RKO (cell line): ENCODE measurements at places on chromosomes 6 and 20.
A peak's percentile ranks its signal among the peaks of the same experiment; 100 is the strongest.

DNA sequence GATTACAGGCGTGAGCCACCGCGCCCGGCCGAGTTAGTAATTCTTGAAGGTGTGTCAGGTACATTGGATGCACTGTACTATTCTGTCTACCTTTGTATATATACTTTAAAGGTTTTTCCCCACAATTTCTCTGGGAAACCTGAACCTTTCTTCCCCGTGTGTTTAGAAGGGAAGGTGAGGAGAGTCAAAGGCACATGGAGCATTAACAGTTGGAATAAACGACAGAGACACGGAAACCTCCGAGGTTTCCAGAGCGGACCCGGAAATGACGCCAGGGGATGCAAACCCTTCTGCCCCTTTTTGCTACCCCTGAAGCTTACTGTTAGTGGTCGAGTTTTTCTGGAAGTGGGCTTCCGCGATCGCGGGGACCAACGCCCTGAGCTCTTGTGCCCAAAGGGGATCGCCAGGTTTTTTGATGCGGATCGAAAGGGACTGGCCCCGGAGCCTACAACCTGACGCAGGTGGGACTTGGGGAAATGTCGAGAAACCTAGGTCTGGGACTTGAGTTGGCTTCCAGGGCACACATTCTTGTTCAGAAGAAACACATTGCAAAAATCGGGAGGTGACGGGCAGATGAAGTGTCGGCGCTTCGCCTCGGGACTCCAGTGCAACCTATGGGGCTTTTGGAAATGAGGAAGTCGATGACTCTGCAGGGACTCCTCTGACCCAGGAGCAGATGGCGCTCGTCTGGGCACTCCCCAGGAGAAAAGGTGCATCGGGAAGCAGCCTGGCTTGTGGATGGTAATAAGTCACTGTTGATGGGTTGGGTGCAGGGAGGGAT is 218.2 kb downstream of the OR2B2 start:
- DNase-seq: peak; percentile 27

GRCh38 chr6:112909781-112910180 is 562.7 kb downstream of the RFPL4B start:
- no peak for DNase-seq

DNA sequence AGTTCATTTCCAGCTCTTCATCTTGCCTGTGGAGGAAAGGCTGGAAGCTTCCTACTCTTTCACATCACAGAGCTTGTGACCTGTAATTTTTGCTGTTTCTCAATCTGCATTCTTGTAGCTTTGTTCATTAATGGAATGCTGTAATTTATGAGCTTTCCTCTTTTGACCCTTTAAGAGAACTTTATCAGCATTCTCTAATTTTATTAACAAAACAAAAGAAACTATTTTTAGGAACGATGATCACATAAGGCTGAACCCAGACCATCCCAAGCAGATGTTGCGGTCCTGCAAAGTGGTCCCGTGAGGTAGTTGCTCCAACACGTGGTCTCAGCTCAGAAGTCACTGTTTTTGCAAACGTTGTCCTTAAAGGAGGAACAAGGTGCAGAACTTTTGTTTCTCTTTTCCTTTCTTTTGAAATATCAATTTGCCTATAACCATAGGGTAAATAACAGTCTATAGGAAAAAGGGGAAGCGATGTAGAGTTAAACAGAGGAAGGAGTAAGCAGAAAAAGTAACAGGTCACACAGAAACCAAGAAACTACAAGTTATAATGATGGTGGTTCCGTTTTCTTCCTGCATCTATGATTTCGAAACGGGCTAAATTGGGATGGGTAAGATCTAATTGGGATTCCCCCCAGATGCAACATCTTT is 121.3 kb upstream of the PHACTR1 start:
- no peak for DNase-seq

GRCh38 chr6:139743664-139744437 is 369.4 kb upstream of the CITED2 start:
- peak; percentile 82 for DNase-seq

DNA sequence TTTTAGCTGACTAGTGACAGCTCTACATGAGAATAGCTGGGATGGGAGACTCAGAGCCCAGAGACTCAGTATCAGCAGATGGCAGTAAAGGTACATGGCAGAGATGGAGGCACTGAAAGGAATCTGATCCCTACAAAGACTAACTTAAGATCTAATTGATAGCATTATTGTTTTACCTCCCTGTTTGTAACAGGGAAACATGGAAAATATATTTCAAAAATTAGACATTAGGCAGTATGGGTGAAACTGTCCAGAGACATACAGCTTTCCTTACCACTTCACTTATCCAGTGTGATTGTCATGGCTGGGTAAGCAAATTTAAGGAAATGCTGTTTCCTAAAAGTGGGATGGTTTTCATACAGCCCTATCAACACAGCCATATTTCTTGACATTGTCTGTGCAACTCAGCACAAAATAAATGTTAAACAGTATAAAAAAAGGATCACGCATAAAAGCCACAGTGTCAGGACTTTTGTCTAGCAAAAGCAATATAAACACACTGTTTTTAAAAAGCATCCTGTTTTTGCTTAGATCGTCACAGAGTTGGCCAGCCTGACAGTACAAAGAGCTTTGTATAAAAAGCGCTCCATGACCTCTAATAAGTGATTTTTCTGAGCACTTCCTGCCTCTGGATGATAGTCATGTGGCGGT is 376.9 kb downstream of the PHF3 start:
- peak; percentile 63 for DNase-seq

GRCh38 chr6:33699739-33700138 is 11.8 kb downstream of the UQCC2 start:
- DNase-seq: no peak

DNA sequence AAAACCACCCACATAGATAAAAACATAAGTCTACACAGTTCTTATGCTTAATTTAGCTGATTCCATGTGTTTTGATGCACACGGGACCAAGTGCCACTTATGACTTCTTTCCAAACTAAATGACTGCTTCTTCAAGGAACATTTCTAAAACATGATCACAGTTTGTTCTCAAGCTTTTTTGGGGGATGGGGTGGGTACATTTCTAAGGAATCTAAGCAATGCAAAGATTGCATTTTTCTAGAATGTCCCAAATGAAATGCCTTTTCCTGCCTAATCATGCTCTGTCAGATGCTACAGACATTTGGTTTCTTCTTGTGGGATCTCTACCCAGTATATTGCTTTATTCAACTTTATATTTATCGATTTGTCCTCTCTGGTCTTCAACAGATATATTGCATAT is 496.8 kb upstream of the JAG1 start:
- DNase-seq: no peak

DNA sequence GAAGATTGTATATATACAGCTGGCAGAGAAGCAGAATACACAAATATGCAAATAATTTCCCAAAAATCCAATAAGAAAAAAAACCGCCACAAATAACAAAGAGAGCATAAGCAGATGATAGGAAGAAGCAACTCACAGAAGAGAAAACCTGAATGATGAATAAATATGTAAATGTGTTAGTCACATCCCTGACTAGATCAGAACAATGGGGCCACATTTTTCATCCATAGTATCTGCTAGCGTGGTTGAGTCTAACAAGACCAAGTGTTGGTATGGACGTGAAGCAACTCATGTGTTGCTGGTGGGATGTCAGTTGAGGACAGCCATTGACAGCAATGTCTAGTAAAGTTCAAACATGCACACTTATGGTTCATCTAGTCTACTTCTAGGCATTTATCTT is 3.9 kb upstream of the SLC22A3 start:
- no peak for DNase-seq

DNA sequence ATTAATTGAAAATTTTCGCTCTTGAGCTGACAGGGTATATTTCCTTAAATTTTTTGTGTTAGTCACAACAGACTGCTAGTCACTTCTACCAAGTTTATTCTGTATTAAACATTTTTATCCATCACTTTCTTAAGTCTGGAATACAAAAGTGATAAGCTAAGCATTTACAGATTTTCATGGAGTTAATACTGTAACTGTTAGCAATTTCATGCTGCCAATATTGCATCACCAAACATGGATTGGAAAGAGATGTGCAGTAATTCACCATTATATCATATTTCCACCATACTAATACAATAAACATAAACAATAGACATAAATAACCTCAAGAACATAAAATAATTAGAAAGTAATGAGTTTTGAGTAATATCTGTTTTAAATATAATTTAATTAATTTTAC is 854.0 kb upstream of the CITED2 start:
- DNase-seq: no peak

DNA sequence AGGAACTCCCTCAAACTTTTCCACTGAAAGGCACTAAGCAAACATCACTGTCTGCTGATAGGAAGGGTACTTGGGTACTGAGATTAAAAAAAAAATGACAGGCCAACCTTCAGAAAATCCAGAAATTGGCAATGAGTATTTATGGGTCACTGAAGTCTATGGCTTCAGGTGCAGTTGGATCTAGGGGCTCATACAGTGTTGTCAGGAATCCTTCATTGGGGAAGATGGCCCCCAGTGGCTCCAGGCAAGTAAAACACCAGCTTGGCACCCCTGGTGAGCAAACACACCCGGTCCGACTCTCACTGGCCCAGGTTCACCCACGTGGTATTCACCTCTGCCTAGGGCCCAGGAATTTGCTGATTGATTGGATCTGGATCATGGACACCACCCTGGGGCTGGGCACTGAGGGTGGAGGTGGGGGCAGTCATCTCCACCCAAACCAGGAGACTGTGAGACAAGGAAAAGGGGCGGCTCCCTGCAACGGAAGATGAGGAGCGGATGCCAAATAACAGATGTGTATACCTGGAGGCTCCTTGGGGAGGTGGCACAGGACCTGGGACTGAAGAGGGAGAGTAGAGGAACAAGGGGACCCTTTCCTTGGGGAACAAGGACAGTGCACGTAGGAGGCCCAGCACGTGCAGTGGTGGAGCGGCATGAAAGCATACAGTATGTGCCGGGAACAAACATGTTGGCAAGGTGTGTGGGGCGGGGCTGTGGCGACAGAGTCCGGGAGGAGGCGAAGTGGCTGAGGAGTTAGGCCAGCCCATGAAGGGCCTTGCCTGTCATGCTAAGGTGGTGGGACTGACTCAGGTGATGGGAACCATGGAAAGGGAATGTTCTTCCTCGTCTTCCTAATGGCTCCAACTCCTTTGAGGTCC is 4.7 kb downstream of the SLC2A10 start:
- no peak for DNase-seq

DNA sequence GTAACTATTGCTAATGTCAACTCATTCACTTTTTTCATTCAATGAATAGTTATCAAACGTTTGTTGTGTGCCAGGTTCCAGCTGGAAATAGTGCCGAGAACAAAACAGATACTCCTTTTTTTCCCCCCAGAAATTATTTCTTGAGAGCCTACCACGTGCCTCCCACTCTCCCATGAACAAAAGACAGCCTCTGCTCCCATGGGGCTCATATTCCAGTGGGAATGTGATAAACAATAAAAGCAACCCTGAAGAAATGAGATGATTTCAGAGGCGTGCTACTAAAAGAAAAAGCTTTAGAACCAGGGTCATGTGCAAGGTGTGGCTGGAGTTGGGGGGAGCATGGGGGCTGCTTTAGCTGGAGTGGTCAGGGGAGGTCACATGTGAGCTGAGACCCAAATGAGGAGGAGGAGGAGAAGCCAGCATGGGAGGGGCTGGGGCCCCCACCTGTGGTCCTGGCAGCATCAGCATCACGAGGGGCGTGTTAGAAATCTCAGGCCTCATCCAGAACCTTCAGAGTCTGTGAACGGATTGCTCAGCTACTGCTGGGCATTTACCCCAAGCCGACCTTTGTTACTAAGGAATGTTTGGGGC is 157.4 kb downstream of the EYA2 start:
- no peak for DNase-seq

DNA sequence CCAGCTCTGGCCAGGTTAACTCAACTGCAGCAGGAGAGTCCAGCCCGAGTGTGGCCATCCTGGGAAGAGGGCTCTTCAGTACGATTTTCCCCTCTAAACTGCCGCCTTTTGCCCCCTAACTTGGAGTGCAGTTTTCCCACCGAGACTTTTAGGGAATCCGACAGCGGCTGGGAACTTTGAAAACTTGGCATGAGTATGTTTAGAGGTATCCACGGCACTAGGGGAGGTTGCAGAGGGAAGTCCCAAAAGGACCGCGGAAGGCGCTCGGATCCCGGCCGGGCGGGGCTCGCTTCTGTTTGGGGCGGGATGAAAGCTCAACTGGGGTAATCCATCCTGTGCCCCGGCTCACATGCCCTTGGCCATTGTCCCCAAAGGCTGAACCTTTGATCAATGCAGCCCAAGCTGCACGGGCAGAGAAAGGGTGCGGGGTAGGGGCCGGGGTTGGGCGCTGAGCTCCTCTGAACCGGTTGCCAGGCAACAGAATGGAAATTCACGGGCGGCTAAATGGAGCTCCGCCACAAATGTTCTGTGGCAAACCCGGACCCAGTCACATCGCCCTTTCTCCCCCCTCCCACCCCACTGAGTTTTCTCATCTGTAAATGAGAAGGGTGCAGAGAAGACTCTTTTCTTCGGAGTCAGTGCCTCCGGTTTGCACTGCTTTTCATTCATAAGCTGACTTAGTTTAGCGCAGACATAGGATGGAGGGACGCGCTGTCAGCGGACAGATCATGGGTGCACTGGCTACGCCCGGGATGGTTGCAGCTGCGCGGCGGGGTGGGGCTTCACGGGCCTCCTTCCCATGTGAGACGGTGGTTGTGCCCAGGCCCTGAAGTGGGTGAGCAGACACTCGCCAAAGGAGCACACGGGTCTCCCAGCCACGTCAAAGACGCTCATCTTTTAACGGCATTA is 2.3 kb downstream of the BMP6 start:
- no peak for DNase-seq

GRCh38 chr6:29758761-29759160 is 35.5 kb downstream of the HLA-F start:
- no peak for DNase-seq

DNA sequence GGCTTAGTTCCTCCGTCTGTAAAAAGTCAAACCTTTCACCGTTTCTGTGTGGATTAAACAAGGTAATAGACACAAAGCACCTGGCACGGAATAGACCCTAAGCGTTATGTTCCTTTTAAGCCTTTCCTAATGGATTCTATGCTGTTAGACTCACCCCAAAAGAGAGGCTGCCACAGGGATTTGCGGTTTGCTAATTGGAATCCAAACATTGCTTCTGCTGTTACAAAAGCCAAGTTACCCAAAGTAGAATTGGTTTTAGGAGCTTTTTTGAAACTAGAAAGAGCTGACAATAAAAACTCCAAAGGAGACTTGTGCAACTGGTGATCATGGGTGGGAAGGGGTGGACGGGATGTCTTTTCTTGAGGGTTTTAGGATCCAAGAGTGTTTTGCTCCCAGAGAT is 178.0 kb downstream of the BMP7 start:
- no peak for DNase-seq

GRCh38 chr6:96066376-96066775 is 50.6 kb downstream of the FUT9 start:
- no peak for DNase-seq

- DNase-seq: peak; percentile 87
Observed at GRCh38 chr6:138044458-138044857, 62.8 kb downstream of the PERP start.

DNA sequence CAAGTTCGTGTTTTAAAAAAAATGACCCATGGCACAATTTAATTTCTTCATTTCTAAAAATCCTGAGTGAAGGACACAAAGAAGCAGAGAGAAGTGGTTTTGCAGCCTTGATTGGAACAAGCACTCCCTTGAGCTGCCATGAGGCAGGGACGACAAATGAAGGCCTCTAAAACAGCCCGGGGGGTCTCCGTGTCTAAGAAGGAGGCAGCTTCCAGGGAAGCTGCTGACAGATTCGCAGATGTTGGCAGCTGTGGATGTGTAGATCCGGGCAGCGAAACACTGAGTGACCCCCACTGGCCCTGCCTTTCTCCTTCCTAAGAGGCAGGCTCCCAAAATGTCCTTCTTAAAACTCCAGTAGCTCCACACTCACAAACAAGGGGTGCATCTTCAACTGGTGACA is 9.6 kb upstream of the LBP start:
- no peak for DNase-seq
